Stimulated activated CD4-positive, alpha-beta T cell treated with anti-CD3 and anti-CD28 coated beads, TNF-alpha, amount 100 ng/mL, for 1 hour (primary cell): ENCODE measurements at places on chromosomes 7 and 10.

DNA sequence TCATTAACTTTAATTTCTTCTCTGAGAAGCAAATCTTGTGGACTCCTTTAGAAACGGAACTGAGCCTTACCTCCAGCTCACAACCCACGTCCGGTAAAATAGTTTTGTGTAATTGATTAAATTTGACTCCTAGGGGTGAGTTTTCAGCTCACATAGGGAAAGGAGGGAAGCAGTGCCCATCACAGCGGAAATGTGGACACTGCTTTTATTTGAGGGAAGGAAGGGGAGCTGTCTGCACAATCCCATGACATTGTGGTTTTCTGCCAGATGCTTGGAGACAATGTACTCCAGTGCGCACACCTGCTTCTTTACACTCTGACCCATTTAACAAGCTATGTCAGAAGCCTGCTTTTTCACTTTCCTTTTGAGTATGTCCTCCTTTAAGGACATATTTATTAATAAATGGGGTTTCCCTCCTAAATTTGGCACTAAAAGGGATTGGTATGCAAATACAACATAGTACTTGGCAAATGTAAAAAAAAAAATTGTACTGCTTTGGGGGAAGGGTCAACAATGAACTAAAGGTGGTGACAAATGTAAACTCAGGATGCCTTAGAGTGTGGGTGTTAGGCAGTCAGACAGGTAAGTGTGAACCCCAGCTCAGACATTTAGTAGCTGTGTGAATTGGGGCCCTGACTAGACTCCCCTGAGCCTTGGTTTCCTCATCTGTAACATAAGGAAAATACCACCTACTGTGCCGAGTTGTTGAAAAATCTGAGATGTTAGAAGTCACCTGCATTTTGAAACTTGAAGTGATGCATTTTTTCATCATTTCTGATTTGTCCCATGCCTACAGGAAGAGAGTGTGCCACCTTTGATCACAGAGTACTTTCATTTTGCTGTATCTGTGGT, 90.2 kb upstream of the KLF6 start:
- no peak for DNase-seq

DNA sequence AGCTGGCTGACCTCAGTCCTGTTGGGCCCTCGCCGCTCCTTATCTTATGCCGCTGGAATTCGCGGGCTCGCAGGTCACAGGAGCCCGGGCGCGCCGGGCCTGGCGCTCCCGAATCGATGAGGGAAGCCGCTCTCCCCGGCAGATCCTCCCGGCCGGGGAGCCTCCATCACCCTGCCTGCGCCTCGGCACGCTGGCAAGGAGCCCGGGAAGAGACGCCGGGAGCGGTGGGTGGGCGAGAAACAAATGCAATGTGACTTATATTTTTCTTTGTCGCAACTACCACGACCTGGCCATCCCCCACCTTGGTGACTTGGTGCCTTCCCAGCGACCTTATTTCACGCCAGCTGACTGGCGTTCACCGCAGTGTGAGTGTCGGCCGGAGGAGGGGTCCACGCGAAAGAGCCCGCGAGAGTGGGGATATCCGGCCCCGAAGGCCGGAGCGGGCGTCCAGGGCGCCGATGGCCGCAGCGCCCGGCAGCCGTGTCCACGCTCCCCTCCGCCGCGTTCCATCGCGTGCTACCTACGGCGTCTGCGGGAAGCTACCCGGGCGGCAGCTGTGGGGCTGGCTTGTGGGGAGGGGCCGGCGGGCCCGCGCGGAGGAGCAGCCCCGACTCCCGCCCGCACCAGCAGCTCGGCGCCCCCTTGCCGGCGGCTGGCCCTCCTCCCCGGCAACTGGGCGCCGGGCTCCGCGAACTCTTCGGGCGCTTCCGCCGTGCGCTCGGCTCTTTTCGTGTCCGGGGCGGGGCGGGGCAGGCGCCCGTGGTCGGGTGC, 494 bp upstream of the BMPR1A start:
- peak; percentile 61 for DNase-seq

DNA sequence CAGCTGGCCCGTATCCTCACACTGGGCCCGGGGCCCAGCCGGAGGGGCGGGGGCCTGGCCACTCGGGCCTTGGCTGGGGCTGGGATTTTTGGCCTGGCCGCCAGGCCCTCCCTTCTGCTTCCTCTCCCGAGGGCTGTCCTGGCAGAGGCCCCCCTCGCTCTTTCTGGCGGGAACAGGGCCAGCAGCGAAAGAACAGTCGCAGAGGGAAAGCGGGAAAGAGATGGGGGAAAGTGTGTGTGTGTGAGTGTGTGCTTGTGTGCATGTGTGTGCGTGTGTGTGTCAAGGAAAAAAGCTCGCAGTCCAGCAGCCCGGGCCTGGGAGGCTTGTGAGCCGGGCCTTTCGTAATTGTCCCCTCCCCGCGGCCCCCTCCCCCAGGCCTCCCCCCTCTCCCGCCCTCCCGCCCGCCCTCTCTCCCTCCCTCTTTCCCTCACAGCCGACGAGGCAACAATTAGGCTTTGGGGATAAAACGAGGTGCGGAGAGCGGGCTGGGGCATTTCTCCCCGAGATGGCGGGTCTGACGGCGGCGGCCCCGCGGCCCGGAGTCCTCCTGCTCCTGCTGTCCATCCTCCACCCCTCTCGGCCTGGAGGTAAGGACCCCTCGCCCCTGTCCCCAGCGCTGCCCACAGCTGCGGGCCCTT, at the start of gene ELN:
TSS of gene ELN (plus strand) at position 491 of the 638 bp plus-strand sequence. CDS start at position 506, 15 bp downstream.
- no peak for DNase-seq

DNA sequence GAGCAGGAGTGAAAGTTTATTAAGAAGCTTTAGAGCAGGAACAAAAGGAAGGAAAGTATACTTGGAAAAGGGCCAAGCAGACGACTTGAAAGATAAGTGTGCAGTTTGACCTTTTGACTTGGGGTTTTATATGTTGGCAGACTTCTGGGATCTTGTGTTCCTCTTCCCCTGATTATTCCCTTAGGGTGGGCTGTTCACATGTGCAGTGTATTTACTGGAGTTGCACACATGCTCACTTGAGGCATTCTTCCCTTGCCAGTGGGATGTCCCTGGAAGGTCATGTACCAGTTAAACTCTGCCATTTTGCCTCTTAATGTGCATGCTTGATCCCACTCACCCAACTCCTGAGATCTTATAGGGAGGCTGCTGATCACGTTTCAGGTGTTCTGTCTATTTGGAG, 23.4 kb upstream of the ARHGAP12 start:
- no peak for DNase-seq

DNA sequence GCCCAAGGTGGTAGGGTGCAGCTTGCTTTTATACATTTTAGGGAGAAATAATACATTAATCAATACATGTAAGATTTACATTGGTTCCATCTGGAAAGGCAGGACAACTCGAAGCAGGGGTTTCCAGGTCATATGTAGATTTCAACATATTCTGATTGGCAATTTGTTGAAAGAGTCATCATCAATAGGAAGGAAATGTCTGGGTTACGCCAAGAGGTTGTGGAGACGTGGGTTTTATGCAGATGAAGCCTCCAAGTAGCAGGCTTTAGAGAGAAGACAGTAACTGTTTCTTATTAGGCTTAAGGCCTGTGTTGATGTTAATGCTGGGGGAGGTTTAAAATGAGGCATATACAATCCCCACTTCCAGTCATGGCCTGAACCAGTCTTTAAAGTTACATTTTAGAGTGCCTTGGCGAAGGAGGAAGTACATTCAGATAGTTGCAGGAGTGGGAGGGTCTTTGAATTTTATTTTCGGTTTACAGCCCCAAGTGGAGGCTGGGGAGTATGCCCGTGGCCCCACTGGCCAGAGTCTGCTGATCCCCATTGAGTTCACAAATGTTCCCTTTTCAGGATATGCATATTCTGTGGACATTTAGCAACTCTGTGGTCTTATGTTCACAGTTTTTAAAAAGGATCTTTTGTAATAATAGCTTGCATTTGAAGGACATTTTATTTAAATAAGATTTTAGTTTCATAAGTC, 166.0 kb upstream of the GDF10 start:
- no peak for DNase-seq

- DNase-seq, result no peak
Observed at GRCh38 chr7:147547252-147547897, 1043.2 kb upstream of the C7orf33 start.

DNA sequence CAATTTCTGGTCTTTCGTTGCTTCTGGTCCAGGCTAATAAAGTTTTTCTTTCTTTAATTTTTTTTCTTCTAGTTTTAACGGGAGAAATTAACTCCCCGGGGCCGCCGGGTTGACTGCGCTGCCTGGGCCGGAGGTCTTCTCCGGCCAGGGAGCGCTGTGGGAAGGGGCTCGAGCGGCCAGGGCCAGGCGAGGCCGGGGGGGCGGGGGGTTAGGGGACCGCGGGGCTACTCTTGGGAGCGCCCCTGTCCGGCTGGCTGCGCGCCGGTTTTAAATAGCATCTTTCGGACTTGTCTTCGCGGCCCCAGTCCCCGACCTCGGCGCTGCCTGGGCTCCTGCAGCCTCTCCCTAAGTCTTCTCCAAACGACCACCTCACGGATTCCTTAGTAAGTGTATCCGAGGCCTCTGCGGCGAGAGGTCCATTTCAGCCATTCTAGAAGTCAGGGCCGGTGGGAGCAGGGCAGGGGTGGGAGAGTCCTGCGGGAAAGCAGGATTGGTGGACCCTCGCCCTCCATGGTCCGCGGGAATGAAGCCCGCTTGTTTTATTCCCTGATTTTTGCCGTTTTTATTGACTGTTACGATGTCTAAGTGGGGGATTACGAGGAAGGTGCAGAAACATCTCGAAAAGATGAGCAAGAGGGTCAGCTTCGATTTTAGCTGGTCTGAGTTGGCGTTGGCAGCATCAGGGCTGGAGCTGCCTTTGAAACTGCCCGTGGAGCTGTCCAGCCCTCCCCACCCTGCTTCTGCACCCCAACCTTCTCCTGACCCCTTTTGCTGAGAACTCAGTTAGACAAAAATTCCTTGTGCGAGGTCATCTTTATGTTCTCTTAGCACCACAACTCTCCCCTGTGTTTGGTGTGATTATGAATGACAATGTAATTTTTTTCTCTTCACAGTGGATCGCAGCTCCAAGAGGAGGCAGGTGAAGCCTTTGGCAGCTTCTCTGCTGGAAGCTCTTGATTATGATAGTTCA, 555 bp downstream of the PHF14 start:
- no peak for DNase-seq

DNA sequence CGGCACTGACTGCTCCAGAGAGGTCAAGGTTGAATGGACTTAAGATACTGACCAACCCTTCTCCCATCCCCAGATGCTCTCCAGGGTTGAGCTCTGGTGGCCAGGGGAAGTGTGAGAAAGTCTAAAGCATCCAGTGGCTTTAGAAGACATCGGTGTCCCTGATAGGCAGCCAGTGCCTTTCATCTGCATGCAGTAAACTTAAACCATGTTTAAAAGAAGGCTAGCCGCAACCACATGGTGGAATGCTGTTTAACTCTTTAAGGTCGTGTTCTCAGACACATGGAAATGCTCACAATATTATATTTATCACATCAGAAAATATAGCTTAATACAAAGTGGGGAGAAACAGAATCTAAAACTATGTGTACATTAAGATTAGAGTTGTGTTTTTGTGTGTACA, 137.0 kb downstream of the CNNM2 start:
- no peak for DNase-seq

DNA sequence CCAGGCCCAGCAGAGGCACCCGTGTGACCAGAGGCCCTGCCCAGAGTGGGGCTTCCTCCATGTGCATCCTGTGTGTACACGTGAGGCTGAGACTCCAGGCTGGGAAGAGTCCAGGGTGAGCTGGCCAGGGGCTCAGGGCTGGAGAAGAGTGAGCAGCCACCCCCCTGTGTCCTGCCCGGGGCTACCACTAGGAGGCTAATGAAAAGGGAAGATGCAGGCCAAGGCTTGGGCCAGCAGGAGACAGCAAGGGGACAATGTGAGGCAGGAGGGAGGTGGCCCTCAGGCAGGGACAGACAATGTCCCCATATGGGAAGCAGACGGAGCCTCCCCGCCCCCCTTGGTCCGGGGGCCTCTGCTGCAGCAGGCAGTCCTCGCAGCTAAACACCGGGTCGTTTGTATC, 102.0 kb downstream of the HIF1AN start:
- no peak for DNase-seq

- DNase-seq, result no peak
Observed at GRCh38 chr10:103677486-103678177, 177.7 kb downstream of the SH3PXD2A start.

- DNase-seq, result no peak
Observed at GRCh38 chr10:64007157-64007556, 486.0 kb downstream of the REEP3 start.

- no peak for DNase-seq
Observed at GRCh38 chr10:37403776-37404175, 278.4 kb downstream of the ANKRD30A start.

DNA sequence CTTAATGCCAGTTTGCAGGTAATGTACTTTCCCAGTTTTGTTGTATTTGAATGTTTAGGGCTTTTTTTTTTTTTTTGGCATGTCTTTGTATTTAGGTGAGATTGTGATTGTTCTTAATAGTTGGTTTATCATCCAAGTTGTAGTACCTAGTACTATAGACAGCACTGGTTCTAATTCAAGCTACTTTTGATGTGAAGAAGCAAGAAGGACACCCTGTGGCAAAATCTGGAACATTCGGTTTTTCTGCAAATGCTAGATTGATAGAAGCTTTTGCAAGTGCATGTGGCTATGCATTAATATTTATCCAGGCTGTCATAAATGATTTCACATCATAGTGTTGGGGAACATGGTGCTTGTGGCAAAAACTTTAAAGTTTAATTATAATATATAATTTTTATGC, 248.9 kb downstream of the FOXP2 start:
- no peak for DNase-seq

GRCh38 chr7:80614851-80615271, 23.6 kb upstream of the CD36 start:
- DNase-seq, result no peak

- no peak for DNase-seq
Observed at GRCh38 chr10:76582531-76582930, 1055.1 kb downstream of the KCNMA1 start.

- DNase-seq, result no peak
Observed at GRCh38 chr10:117166418-117167345, 28.6 kb upstream of the VAX1 start.

- no peak for DNase-seq
Observed at GRCh38 chr10:15146366-15146765, 22.1 kb downstream of the NMT2 start.

DNA sequence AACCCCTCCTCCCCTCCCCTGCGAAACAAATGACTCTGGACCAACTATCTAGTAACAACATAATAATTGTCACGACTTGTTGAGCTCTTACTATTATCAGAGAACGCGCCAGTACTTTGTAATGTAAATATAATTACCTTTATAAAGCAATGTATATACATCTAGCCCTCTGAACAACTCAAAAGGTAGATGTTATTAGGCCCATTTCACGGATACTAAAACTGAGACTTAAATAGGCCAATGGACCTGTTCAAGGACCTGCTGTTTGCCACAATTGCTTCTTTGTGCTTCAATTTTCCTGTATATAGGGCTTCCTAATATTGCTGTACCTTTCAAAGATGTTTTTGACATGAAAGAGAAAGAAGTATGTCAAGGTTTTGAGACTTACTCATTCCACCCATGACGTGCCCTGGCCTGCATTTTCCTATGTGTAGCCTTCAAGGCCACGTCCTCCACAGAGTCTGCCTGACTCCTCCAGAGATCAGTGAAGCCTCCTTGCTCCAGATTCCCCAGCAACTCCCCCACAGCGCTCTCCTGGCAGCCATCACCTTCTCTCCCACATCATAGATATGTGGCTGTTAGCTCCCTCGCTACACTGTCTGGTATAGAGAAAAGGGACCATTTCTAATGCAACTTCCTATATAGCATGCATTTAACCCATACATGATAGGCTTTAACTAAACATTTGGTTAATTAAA, 156.6 kb downstream of the SKIDA1 start:
- DNase-seq, result no peak
